ENCODE measurements at places on chromosomes 5 and 9.

DNA sequence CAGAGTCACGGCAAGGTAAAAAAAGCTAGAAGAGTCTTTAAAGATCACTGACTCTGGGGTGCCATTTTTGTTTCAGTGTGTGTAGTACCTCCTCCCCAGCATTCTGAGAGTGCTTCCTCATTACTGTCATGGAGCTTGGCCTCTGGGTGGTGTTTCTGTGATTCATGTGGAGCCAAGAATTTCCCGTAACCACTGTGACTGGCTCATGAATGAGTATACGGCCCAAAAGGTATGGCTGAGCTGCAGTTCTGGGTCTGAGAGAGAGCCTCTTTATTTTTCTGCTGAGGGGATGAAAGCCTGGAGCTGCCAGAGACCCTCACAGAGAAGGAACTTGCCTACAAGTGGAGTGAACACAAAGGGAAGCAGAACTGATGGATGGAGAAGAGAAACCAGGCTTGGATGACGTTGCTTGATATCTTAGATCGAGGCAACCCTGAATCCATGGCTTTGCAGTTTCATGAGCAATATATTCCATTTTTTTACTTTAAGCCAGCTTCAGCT is 85.6 kb downstream of the PTTG1 start:
- no peak for DNase-seq

DNA sequence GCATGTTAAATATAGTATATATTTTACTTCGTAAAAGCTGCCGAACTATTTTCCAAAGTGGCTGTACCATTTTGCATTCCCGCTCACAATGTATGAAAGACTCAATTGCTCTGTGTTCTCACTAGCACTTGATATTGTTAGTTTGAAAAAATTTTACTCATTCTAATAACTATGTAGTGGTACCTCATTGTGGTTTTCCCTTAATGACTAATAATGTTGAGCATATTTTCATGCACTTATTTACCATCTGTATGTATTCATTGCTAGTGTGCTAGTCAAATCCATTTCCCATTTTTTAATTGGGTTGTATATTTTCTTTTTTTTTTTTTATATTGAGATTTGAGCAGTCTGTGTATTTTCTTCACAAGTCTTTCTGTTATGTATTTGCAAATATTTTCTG is 58.4 kb downstream of the RANBP17 start:
- DNase-seq = no peak

GRCh38 chr5:140240987-140241706 is 61.8 kb downstream of the PFDN1 start:
- no peak for DNase-seq

- DNase-seq = no peak
These were observed 18.4 kb downstream of the RUFY1 start for GRCh38 chr5:179568721-179569120.

DNA sequence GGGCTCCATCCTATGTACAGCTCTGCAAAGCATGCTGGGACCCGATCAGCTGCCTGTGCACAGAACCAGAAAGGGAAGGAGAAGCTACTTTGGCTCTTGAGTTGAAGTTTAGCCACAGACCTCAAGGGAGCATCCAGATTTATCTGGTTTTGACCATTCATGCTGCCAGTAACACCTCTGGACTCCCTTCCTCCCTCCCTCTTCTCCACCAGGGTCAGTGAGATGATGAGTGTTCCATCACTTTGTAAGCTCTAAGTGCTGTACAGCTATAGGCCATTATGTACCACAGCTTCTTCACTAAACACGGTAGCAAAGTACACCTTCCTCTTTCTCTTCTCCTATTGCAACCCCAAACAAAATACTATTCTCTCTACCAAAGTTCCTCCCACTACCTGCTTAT is 77.9 kb downstream of the GLIS3 start:
- no peak for DNase-seq

DNA sequence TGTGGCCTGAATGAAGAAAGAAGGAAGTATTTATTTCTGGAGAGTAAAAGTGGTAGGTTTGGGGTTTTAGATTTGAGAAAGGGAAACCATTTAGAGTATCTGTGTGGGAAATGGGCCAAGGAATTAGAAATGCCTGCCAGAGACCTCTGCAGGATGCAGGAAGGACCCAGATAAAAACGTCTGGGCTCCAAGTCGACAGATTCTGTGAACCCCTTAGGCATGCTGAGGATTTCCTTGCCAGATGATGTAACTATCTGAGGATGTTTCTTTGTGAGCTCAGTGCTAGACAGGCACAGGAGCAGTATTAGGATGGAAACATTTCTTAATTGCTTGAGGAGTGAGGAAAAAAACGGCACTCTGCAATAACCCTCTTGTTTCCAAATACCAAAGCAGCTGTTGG is 251.8 kb upstream of the DMRT1 start:
- DNase-seq = no peak

GRCh38 chr9:104974053-104974962 is 46.4 kb upstream of the ABCA1 start:
- no peak for DNase-seq

GRCh38 chr5:449151-449550 is 6.2 kb downstream of the EXOC3 start:
- no peak for DNase-seq

DNA sequence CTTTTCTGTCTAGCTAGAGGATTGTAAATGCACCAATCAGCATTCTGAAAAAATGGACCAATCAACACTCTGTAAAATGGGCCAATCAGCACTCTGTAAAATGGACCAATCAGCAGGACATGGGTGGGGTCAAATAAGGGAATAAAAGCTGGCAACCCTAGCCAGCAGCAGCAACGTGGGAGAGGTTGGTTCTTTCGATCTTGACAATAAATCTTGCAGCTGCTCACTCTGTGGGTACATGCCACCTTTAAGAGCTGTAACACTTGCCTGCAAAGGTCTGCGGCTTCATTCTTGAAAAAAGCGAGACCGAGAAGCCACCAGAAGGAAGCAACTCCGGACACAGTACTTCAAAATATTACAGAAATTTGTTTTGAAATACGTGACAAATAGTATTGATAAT is 424.6 kb upstream of the CDH9 start:
- DNase-seq = no peak

DNA sequence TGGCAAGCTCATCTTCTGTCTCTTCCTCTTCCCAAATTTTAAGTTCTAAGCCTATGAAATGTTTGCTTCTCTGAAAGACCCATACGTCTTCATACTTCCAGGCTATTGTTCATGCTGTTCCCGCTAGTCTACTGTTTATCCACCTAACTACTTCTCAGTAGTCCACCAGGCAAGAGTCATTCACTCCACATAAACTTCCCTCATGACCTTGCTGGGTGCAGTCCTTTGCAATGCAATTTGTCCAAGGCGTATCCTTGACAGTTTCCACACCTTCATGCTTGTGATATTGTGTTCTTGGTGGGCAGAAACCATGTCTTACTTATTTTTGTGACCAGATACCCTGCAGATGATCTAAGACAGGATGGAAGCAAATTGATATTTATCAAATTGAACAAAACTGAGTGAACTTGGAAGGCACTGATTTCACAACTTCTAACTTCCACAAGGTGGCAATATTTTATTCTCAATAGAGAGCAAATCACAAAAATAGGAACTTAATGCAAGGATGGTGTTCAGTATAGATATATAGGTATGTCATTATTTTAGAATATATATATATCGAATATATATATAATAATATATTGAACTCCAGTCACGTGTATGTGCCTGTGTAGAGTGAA is 30.3 kb downstream of the TYRP1 start:
- DNase-seq = no peak

- no peak for DNase-seq
These were observed 572.5 kb upstream of the RGMB start for GRCh38 chr5:98200726-98201541.

DNA sequence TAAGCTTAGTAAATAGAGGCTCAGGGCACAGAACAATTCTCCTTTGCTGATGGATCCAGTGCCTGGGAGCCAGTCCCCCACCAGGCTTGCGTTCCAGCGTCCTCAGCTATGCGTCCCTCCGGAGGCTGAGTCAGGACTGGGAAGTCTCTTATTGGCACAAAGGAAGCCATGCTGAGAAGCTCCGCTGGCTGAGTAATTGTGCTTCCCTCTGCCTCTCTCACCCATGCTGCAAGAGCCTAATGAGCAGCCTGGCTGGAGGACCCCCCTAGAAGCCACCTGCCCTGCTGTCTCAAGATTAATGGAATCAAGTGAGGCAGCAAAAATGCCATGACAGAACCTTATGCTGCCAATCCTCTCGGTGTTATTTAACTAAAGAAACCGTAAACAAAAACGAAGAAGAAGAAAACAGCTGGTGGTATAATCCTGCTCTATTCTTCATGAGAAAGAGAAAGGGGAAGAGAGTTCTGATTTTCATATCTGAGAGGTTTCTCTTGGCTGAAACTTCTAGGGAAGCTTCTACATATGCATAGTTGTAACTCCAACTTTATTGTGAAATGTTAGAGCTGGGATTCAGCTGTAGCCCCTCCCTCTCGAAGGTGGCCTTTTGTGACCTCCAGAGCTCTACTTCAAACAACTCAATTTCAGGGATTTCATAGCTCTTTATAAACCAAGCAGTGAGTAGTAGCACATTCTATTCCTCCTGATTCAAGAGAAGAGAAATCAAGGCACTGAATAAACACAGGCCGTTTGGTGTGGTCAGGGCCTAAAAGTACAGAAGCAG is 185.4 kb upstream of the SEMA6A start:
- no peak for DNase-seq
